AG04449 (cell line): ENCODE measurements at places on chromosomes 11 and 22.

- DNase-seq = no peak
Observed at GRCh38 chr22:48897645-48898370, 929.9 kb downstream of the BRD1 start.

GRCh38 chr11:72599325-72600117 is 74.7 kb downstream of the PDE2A start:
- DNase-seq = no peak

DNA sequence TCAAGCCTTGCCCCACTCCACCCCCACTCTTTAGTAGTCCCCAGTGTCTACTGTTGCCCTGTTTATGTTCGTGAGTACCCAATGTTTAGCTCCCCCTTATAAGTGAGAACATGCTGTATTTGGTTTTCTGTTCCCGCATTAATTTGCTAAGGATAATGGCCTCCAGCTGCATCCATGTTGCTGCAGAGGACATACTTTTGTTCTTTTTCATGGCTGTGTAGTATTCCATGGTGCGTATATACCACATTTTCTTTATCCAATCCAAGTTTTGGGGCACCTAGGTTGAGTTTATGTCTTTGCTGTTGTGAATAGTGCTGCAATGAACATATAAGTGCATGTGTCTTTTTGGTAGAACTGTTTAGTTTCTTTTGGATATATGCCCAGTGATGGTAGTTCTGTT is 16.2 kb upstream of the FXYD6 start:
- DNase-seq = no peak

GRCh38 chr11:15568440-15568839 is 453.7 kb downstream of the INSC start:
- no peak for DNase-seq

DNA sequence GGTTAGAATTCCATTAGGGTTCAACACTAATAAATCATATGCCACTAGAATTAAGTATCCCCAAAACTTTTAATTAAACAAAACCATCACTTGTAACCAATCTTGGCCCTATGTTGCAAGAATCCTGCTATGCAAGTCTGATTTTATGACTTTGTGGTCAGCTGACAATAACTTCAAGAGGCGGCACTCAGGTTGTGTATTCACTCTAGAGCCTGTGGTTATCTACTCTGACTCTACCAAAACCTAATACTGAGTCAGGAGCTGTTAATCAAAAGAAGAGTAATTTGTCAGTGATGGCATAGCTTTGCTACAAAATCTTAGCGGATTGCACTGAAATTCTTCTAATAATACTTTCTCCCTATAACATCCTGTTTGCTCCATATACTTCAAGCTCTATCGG is 253.7 kb downstream of the AASDHPPT start:
- DNase-seq = no peak

GRCh38 chr11:100730266-100730665 is 43.2 kb downstream of the ARHGAP42 start:
- peak; percentile 34 for DNase-seq

GRCh38 chr11:2289350-2289749 is 12.4 kb downstream of the C11orf21 start:
- DNase-seq = no peak

DNA sequence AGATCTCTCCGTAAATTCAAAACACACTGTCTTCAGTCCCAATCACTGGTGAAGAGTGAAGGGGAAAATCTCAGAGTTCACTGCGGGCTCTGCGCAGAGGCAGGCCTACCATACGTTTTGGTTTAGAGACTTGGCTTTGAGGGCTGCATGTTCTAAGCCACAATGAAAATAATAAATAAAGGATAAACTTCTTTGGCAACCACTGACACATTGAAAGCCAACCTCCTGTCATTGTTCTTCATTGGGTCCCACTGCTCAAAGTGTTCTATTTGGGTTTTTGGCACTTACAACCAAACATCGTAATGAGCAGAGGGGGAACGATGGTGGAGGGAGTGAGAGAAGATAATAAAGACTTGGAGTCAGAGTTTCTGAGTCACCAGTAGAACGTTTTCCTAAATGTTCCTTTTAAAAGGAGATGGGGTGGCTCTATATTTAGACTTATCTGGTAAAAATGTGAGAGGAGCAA is 472.9 kb downstream of the SOX6 start:
- DNase-seq = no peak

- no peak for DNase-seq
Observed at GRCh38 chr22:30337461-30337778, 10.7 kb upstream of the TBC1D10A start.

- no peak for DNase-seq
Observed at GRCh38 chr11:123116486-123116885, 54.5 kb upstream of the HSPA8 start.

GRCh38 chr11:31817054-31817620 is 6.0 kb upstream of the PAX6 start:
- DNase-seq = no peak

DNA sequence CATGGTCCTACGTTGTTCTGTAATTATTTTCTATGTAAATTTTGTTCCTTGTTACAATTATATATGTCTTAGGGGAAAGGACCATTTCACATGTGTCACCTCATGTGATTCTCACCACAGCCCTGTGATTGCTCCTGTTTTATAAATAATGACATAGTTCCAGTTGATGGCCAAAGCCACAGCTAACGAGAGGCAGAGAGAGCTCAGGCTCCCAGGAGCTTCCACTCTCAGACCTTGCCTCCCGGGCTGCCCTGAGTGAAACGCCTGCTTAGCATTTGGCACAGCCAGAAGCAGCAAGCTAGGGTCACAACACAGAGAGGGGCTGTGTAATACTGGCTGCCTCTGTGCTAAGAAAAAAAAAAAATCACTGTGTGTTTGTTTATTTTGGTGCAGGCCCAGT is 5.9 kb downstream of the TMEM121B start:
- DNase-seq = no peak

DNA sequence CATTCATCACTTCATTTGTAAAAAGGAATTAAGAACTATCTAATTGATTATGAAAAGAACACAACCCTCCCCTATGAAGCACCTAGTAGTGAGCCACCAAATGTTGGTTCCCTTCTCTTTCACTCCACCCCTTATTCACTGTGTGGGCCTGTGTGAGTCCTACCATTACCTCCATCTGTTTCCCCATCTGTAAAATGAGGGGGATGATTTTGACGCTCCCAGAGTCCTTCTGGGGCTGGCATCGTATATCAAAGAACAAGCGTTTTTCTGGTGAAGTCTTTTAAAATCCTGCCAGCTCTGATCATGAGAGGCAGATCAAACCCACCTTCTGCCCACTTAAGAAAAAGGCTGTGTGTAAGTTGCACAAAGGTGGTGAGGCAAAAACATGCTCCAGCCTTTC is 96.6 kb upstream of the SEZ6L start:
- DNase-seq = no peak

DNA sequence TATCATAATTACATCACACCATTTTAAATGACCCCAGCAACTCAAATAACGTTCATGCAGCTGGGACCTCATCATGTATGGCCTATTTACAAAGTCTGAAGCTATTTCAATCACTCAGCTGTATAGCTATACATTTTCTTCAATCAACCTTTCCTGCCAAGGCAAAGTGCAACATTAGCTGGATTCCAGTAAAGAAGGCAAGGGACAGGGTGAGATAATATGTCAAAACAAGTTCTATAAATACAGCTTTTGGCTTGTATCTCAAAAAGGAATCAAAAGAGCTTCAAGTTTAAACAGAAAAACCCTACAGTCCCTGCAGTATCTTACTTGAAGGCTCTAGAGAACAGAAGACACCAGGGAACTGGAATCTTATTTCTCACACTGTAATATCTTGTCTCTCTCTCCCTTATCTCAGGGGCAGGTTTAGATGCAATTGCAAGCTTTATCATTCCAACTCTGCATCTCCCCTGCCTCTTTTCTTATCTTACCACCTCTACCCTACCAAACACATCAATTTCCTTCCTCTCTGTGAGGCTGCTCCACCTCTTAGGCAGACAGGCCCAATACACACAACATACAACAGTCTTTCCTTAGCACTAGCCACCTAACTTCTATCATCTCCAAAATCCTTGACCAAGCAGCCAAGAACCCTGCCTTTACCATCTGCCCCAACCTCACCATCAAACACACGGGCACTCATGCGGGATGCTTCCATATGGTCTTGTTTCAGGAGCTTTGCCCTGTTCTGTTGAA is 34.5 kb downstream of the CELF1 start:
- no peak for DNase-seq
